ENCODE measurements at places on chromosomes 5 and 9.

DNA sequence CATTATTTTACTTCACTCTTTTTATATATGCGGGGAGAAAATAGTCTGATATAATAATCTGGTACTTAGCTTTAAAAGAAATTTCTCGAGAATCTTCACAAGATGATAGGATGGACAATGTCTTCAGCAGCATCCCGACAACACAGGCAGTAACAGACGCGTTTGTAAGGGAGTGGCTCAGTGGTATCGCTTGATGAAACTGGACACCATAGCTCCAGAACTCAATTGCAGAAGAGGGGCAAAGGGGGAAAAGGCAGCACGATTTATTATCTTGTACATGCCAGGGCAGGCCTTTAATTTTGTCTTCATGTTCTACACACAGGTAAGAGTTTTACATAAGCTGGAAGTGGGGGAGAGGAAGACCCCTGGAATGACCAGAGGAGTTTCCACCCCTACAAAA lies 15.7 kb downstream of the IL4 start:
- no peak for DNase-seq

GRCh38 chr9:136088481-136088938 lies 6.6 kb downstream of the NACC2 start:
- DNase-seq: no peak

GRCh38 chr5:56175488-56175887 lies 57.6 kb downstream of the ANKRD55 start:
- no peak for DNase-seq

DNA sequence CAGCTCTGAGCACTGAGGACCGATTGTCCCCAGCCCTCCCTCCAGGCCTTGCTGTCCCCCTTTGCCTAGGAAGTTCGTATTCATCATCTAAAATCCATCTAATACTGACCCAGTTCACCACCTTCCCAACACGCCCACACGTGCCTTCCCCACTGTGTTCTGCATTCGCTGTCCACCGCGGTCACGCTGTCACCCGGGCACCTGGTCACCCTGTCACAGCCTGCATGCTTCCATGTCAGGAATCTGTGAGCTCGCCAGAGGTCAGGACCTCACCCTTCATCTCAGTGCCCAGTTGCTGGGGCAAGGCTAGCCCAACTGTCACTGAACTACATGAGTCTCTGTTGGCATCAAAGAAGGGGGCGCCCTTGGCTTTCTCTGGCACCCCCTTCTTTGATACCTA lies 82.9 kb upstream of the RUFY1 start:
- DNase-seq: no peak

DNA sequence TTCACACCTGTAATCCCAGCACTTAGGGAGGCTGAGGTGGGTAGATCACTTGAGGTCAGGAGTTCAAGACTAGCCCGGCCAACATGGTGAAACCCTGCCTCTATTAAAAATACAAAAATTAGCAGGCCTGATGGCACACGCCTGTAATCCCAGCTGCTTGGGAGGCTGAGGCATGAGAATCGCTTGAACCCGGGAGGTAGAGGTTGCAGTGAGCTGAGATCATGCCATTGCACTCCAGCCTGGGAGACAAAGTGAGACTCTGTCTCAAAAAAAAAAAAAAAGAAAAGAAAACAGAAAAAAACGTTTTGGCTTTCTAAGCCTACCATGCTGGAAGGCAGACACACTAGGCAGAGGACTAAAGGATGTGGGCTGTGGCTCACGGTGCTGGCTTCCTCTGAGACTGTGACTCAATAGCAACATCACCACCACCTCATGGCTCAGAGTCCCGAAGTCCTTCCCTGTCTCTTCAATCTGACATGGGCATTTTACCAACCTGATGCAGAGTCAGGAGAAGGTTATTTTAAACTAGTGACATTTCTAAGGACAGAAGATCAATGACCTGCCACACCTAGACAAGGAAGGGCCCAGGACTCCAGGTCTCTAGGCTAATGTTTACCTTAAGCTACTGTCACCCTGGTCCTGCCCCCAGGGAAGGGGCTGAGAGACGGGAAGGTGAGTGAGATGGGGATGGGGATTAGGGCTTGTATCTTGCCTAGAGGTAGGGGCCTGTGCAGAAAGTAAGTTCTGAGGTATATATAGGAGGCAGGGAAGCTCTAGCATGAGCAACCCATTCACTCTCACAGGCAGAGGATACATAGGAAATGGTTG lies 3.7 kb downstream of the ECSCR start:
- no peak for DNase-seq

GRCh38 chr5:180112181-180112861 lies 40.8 kb upstream of the RNF130 start:
- DNase-seq: no peak

DNA sequence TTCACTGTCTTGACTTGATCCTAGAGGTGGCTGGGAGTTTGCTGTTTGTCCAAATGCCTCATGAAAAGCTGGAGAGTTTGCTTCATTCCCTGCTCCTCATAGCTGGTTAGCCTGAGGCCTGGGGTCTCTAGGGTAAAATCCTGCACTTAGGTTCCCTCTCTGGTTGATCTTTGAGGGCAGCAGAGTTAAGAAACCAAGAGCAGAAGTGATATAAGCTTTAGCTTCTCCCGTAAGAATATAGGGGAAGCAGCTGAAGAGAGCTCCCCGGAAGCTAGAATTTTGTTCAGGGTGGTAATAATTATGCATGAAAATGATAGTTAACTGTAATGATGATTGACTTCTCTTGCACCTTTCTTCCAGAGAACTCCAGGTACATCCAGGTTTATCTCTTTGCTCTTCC lies 1.4 kb downstream of the FAM53C start:
- DNase-seq: no peak

GRCh38 chr5:60597572-60598320 lies 102.2 kb downstream of the DEPDC1B start:
- DNase-seq: no peak

DNA sequence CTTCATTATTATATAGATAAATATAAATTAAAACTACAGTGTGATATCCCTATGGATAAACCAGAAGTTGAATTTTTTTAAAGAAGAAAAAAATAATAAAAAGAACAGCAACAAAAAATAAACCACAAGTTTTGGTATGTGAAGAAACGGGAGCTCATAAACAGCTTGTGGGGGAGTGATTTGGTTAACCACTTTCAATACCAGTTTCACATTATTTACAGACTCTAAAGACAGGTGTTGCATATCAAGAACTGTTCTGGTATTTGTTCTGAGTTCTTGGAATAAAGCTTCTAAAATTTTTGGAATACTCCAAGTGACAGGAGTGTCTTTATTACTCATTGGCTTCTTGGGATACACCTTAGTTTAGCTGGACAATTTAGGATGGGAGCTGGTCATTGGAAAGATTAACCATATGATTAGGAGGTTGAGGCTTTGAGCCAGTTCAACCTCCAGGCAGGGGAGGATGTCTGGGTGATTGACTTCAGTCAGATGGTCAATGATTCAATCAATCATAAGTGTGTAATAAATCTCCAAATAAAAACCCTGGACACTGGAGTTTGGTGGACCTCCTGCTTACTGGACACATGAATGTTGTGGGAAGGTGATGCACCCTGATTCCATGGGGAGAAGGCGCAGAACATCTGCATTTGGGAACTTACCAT lies 2223.1 kb upstream of the C9orf72 start:
- DNase-seq: no peak

GRCh38 chr5:135606431-135606830 lies 27.6 kb upstream of the CXCL14 start:
- no peak for DNase-seq

DNA sequence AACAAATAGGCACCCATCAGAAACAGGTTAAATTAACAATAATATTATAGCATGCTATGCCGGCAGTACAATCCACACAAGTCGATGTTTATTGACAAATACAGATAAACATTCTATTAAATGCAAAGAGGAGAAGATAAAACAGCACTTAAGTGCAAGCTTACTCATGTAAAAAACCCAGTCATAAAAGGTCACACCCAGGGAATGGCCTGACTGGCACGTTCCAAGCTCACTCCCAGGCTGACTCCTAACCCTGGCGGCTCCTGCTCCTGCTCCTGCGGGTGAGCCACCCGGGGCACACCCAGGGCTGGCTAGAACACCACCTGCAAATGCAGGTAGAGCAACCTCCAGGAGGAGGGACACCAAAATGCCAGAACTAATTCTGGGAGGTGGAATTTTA lies 66.9 kb downstream of the SEMA4D start:
- no peak for DNase-seq

DNA sequence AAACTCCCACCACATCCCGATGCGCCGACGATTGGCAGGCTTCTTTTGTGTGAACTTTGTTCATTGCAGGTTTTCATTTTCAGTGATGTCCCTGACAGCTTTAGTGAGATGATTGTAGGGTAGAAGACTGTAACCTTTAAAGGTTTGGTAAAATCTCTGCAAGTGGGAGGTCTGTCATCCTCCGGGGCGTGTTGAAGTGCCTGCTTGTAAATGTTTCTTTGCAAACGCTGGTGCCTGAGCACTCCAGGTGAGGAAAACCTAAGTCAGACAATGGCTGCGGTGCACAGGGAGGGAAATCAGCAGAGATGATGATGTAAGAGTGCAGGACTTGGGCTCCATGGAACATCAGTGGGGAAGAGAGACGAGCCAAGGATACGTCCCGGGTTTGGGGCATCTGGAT lies 228.1 kb downstream of the DRD1 start:
- DNase-seq: no peak

DNA sequence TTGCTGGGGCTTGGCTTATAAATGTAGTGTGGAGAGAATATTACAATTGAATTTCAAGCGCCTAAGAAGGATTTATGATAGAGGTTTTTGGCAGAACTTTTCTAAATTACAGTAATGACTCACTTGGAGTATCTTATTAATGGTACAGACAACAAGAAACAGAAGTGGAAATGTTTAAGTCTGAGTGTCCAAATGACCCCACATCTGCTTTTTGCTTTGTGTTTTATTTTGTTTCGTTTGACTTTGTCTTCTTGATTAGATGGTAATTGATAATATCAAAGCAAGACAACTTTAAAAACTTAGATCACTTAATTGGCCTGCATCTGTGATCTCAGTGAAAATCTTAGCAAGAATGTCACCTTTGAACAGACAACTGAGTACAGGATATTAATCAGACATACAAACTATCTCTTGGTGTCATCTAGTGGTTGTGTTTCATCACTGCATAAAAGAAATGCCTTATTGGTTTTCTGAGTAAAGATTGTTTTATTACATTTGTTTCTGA lies 577.4 kb downstream of the ISL1 start:
- DNase-seq: no peak

DNA sequence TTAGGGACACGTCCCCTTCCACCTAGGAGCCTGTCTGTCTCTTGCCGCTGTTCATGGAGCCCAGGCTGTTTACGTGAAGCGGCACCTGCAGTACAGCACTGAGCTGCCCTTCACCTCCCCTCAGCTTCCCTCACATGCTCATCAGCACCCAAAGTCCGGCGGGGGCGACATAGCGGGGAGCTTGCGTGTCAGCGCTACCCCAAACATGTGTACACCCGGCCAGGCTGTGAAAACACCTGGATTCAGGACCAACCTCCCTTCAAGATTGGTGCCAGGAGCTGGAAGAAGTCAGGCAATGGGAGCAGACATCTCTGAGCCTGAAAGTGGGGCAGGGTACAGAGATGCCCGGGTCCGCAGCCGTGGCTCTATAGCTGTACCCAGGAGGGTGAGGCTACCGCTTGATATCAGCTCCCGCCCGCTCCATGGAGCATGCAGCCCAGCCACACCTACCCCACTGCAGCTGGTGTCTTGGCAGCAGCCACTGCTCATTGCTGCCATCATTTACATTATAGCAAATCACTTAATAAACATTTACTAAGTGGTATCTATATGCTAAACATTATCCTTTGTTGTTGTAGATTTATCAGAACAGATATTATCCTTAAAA lies 712.1 kb downstream of the CDH9 start:
- DNase-seq: no peak

- no peak for DNase-seq
These were observed 6.3 kb downstream of the TYRP1 start for GRCh38 chr9:12699529-12699928.

DNA sequence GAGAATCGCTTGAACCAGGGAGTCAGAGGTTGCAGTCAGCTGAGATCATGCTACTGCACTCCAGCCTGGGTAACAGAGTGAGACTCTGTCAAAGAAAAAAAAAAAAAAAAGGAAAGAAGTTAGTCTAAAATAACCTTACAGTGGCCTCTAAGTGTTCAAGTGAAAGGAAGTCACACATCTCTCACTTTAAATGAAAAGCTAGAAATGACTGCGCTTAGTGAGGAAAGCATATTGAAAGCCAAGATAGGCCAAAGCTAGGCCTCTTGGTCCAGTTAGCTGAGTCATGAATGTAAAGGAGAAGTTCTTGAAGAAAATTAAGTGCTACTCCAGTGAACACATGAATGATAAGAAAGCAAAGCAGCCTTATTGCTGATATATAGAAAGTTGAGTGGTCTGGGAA lies 38.1 kb downstream of the ITGA1 start:
- DNase-seq: peak; percentile 86

- no peak for DNase-seq
These were observed 9.5 kb downstream of the OTP start for GRCh38 chr5:77628840-77629508.

DNA sequence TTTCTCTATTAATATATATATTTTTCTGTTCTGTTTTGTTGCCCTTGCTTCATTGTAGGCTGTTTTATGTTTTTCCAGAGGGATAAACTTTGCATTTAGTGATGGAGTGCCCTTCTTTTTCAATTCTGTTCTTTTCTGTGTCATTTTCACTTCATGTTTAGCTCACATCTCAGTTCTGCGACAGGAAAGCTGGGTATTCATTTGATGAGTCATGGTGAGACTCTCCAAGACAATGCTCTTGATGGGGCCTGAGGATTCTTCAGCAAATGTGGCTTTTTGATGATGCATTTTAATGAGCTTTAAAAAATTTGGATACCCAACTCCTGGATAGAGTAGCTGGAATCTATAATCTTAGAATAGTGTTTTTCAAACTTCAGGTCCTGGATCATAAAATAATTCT lies 56.5 kb upstream of the SPATA31D4 start:
- no peak for DNase-seq

DNA sequence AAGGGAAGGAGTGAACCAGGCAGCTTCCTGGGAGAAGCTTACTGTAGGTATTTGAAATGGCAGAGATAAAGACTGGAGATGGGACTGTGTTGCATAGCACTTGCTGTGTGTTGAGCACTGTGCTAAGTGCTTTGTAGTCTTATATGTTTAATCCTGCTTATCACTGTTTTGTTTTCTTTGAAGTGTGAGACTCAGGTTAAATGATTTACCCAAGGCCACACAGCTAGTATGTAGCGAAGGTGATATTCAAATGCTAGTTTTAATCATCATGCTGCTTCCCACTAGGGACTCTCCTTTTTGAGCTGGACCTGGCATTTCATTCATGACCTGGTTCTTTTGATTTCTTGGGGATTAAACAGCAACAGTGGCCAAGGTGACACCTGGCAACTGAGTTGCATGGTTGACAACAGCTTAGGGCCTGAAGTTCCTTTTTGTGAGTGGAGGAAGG lies 35.3 kb upstream of the SPRY4 start:
- no peak for DNase-seq

DNA sequence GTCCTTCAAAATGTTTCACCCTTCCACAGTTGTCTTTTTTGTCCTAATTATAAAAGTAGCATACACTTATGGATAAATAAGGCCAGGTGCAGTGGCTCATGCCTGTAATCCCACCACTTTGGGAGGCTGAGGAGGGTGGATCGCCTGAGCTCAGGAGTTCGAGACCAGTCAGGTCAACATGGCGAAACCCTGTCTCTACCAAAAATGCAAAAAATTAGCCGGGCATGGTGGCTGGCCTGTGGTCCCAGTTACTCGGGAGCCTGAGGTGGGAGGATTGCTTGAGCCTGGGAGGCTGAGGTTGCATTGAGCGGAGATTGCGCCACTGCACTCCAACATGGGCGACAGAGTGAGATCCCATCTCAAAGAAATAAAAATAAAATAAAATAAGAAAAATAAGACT lies 1.6 kb downstream of the C5orf52 start:
- no peak for DNase-seq

- DNase-seq: no peak
These were observed 216.5 kb upstream of the NR4A3 start for GRCh38 chr9:99605016-99605743.

All from T-helper 2 cell (primary cell).